ENCODE measurements at places on chromosomes 6 and 20.

DNA sequence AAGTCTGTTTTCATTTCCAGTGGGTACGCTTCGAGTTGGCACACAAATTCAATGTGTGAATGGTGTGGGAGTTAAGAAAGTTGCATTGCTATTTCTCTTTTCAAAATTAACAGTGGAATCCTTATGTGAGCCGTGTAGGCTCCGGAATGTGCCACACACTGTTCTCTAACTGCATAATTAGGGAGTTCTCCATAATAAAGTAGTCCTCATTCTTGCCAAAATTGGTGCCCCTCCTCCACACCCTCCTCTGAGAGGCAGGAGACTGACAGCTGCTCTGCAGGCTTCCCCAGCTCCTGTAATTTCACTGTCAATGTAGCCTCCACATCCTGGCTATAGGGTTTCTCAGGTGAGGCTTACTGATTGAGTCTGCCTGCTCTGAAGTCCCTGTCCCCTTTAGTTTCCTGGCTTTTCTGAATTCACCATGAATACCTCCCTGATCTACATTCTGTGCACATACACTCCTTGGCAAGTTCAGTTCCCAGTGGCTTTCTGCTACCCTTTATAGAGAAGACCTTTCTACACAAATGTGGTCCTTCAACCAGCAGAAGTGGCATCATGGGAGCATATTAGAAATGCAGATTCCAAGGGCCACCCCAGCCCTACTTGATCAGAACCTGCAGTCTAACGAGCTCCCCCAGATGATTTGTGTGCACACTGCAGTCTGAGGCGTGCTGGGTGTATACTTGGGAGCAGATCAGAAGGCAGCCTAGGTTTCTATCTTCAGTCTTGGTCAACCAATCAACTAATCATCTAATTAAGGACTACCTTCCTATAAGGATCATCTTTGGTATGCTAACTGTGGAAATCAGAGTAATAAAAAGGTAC, 19.9 kb upstream of the CCN6 start:
- no peak for DNase-seq

DNA sequence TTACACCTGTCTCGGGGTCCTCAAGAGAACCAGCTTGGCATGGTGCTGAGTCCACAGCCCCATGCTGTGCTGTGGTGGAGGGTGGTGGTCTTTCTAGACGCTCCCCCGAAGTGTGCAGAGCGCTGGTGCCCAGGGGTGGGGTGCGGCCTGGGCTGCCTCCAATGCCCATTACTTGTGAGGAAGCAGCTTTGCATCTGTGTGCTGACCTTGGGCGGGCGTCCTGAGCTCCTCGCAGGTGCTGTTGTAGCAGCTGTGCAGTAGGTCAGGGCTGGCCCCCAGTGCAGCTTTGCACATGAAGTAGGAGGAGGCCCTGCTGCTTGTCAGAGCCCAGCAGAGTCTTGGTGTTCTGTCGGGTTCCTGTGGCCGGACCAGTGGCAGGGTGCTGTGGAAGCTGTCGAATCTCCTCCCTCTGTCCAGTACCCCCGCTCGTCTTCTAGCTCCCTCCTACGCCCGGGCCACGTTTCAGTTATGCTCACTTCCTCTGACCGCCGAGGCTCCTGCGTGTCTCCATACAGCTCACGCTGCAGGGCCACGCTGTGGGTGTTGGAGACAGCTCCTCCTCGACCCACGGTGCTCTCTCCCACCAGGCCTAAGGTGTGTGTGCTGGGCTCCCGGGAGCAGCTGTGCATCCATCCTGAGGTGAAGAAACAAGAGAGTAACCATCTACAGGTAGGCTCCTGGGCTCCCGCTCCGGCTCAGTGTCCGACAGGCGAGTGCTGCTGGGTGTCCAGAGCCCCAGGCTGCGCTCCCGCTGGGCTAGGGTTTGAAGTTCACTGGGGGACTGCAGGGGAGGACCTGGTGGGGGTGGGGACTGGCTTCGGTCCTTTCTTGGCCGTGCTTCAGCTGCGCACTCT, 4.1 kb downstream of the RTEL1 start:
- no peak for DNase-seq

- DNase-seq, result no peak
Measured at GRCh38 chr6:11659757-11660156, 118.8 kb downstream of the ADTRP start.

DNA sequence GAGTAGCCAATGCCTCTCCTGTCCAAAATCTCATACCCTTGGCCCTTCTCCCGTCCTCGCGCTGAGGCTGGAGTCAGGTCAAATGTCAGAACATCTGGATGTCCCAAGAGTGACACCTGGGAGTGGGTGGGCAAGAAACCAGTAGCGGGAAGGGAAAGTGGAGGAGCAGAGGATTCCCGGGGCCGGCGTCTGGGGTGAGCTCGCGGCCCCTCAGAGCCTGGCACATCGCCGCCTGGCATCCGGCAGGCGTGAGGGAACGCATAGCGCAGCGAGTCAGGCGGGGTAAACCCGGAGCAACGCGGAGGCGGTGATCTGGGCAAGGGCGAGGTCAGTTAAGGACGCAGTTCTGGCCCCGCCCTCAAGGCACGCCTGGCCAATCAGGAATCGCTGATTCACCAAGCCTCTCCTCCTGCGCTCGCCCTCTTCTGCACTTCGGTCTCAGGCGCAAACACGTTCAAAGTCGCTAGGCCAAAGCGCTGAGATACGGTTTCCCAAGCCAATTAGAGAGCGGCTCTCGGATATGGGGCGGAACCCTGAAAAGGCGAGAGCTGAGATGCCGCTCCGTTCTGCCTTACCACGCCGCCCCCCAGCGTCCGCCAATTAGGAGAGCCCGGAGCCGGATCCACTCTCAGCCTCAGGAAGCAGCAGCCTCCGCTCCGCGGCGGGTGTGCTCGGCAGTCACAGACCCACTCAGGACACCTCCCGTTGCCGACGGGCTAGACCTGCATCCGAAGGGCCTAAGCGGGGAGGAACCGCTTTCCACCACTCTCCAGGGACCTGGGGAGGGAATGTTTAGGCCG, 22.5 kb downstream of the VPS52 start:
- peak; percentile 99 for DNase-seq

DNA sequence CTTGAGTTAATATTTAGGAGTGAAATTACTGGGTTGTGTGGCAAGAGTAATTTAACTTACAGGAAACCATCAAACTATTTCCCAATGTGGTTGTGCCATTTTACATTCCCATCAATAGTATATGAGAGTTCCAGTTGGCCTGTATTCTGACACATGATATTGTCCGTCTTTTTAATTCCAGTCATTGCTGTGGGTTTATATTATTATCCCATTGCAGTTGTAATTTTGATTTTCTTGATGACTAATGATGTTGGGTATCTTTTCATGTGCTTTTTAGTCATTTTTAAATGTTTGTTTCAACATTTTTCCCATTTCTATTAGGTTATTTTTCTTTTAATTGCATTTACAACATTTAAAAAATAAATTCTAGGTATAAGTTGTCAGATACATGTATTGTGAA, 614.0 kb downstream of the UTRN start:
- DNase-seq, result peak; percentile 80

DNA sequence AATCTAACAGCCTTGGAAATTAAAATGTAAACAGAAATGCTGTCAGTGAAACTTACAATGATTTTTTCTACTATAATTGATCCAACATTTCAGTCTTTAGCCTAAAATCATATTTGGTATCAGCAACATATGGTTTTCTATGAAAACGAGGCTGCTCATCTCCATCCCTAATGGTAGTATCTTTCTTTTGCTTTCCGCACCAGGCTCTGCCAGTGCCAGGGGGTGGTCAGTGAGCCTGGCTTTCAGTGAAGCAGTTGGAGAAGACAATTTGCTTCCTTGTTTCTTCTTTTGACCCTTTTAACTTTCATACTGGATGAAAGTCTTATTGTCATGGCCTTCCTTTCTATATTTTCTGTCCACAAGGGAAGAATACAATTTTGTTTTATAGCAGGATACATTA, 258.4 kb downstream of the ARID1B start:
- DNase-seq, result no peak

- no peak for DNase-seq
Measured at GRCh38 chr6:13007744-13008143, 291.2 kb downstream of the PHACTR1 start.

DNA sequence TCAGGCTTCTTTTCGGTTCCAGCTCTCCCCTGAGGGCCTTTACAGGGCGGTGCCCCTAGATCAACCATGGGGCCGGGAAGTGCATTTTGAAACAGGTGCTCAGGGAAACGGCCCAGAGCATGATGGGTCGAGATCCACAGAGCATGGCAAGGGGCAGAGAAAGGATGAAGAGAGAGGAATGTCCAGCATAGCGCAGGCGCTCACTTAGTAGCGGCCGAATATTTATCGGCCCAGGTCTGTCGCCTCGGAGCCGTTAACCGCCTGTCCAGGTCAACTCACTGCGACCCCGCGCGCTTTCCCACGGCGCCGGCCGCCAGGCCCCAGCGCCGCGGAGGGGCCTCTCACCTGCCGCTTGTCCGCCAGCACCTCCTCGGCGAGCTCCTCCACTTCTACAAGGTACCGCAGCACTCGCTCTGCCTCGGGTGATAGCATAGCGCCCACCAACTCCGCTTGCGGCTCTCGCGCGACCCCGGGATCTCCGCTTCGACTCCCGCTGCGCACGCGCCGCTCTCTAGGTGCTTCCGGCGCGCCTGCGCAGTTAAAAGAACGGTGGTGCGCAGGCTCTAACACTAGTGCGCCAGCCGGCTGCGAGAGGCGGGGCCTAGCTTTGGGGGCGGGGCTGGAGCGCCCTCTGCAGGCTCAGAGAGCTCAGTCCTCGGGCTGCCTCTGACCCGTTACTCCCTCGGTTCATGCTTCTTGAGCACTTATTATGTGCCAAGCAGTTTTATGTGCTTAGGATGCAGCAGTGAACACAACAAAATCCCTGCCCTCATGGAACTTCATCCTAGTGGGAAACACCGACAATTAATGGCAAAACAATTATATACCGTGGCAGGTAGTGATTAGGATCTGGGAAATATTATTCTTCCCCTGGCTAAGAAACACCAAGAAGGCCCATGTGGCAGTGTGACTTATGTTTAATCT, at the start of gene PDRG1:
Gene PDRG1, minus strand, starts transcription at position 517 of the 924 bp plus-strand sequence. Its CDS starts 85 bp downstream, at position 432.
- peak; percentile 90 for DNase-seq

GRCh38 chr6:89047473-89047872, 33.1 kb upstream of the PNRC1 start:
- no peak for DNase-seq

DNA sequence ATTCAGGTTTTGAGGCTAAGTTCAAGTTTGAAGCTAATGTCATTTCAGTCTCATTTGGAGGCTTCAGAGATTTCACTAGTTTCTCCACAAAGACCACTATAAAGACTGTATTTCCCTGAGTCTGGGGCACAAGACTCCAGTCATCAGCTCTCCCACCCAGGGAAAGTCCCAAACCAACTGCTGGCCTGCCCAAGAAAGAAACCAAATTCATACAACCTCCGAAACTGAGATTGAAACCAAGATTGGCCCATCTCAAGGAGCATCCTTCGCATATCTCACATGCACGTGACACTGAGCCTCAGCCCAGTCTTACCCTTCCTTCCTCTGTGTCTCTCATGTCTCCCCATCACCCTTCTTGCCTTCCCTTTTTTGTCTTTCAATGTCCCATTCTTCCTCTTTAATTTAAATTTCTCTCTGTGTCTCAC, 3.5 kb upstream of the LTA start:
- no peak for DNase-seq

DNA sequence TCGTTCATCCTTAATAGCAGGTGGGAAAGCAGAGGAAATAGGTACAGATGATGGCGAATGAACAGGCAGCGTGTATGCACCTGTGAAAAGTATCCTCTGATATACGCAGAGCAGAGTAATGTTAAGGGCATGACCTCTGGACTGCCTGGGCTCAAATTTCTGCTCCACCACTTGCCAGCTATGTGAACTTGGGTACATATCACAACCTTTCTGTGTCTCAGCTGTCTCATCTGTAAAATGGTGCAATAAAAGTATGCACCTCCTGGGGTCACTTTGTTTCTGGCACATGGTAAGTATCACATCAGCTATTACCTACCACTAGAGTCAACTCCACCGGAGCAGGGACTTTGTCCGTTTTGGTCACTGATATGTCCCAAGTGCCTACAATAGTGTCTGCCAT, 2.5 kb downstream of the OCSTAMP start:
- DNase-seq, result no peak

- DNase-seq, result no peak
Measured at GRCh38 chr6:168171673-168172353, 92.8 kb upstream of the FRMD1 start.

- no peak for DNase-seq
Measured at GRCh38 chr6:140912686-140913085, 1220.0 kb upstream of the GJE1 start.

GRCh38 chr6:27132532-27133280, 114.8 kb upstream of the PRSS16 start:
- peak; percentile 100 for DNase-seq

DNA sequence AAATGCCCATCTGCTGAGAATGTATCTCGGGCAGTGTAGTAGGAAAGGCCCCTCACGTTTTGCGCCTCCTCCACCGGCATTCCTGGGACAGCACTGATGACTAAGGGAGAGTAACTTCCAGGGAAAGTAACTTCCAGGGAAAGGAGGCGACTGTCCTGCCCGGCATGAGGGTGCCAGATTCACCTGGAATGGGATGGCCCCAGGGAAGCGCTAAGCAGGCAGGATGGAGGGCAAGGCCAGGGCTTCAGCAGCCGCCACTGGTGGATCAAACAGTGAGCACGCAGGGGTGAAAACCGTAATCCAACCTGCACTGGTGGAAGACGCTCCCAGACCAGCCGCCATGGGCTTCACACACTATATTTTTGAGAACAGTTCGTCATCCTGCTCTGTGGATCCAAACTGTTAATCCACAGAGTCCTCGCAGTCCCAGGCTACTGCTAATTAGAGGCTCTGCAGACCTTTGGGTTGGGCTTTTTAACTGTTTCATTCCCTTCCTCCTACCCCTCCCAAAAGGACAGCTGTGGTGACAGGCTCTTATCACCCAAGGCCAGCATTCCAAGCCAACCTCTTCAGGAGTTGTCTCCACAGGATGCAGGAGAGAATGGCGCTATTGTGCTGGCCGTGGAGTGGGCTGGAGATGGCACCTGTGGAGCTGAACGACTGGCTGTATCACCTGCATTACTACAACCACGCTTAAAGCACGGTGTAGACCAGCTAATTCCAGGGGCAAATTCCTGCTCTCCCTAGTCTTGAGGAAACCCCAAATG, 178.9 kb downstream of the DLL1 start:
- DNase-seq, result no peak

DNA sequence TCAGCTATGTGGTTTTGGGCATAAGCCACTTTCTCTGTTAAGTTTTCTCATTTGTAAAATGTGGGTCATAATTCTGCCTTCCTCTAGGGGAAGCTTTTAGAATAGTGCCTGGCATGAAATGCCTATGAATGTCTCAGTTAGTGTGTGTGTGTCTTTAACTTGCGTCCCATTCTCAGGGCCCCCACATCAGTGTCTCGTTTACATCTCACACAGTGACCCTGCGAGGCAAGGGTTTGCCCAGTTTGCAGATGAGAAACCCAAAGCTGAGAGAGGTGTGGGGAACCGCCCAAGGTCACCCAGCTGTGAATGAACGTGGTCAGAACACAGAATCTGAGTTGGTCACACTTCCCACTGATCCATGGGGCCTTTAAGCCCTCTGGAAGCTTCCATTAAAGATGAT, 14.1 kb downstream of the DYNLRB1 start:
- DNase-seq, result no peak

Measured in fibroblast of skin of left quadriceps (primary cell).